ENCODE measurements at places on chromosomes 6 and 20. TPM values are rescaled to one million over a fixed set of nuclear protein-coding genes. Genes with fewer than 3 reads are reported as not detected.

GRCh38 chr20:2637246-2637645, 15.2 kb upstream of the NOP56 start:
- H3K27ac ChIP-seq, result no peak overlapping the region
- peaks cover 13% of the 10 kb centered on the region for H3K27me3 ChIP-seq
- no peak for DNase-seq
- H3K4me3 ChIP-seq, result no peak overlapping the region
- no peaks in the 10 kb centered on the region for H3K4me1 ChIP-seq
- H3K36me3 ChIP-seq, result no peaks in the 10 kb centered on the region

GRCh38 chr6:143707697-143708096, 29.9 kb downstream of the PHACTR2 start:
- H3K27me3 ChIP-seq, result no peaks in the 10 kb centered on the region
- H3K4me3 ChIP-seq, result peak overlapping the region; percentile 16
- DNase-seq, result no peak
- no peaks in the 10 kb centered on the region for H3K36me3 ChIP-seq

DNA sequence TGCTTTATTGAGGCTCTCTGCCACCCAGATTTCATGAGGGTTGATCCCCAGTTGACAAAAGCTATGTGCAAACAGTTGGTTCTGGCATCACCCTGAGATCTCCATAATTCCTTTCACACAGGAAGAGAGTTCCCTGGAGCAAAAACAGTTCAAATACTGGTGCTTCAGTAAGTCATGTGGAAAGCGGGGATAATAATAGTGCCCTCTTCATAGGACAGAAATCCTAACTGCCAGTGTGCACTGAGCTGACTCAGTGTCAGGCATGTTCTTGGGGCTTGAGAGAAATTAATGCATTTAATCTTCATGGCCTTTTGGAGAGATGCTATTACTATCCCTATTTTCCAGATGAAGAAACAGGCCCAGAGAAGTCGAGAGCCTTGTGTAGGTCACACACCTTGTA, 7.9 kb upstream of the SLC52A3 start:
- H3K4me3 ChIP-seq, result no peak overlapping the region
- no peak overlapping the region for H3K27ac ChIP-seq
- no peaks in the 10 kb centered on the region for H3K4me1 ChIP-seq
- H3K27me3 ChIP-seq, result peaks cover 20% of the 10 kb centered on the region
- no peaks in the 10 kb centered on the region for H3K36me3 ChIP-seq

GRCh38 chr20:20820785-20821483, 108.5 kb upstream of the RALGAPA2 start:
- no peaks in the 10 kb centered on the region for H3K36me3 ChIP-seq
- H3K27me3 ChIP-seq, result peaks cover 61% of the 10 kb centered on the region
- no peak overlapping the region for H3K27ac ChIP-seq
- H3K4me1 ChIP-seq, result peaks cover 2% of the 10 kb centered on the region
- no peak overlapping the region for H3K4me3 ChIP-seq

DNA sequence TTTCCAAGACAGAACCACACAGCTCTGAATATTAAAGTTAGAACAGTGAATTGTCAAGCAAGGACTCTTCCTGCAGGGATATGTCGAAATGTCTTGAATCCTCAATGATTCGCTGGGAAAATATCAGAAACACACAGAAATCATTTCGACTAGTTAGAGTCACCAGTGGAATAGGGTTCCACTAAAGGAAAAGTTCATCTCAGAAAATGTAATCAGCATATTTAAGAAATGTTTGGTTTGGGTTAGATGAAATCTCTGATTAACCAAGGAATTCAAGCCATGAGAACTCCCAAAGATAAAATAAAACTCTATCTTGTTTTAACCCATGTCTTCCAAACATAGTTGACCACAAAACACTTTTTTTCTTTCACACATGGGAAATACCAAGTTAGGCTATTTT, 621.0 kb upstream of the NRSN1 start:
- H3K36me3 ChIP-seq, result no peaks in the 10 kb centered on the region
- H3K27ac ChIP-seq, result no peak overlapping the region
- no peak overlapping the region for H3K4me3 ChIP-seq
- H3K27me3 ChIP-seq, result no peaks in the 10 kb centered on the region
- no peak for DNase-seq

GRCh38 chr6:39998126-39998525, 63.9 kb upstream of the MOCS1 start:
- H3K4me3 ChIP-seq, result no peak overlapping the region
- DNase-seq, result no peak
- H3K27ac ChIP-seq, result no peak overlapping the region
- no peaks in the 10 kb centered on the region for H3K36me3 ChIP-seq
- H3K27me3 ChIP-seq, result no peaks in the 10 kb centered on the region
- no peaks in the 10 kb centered on the region for H3K4me1 ChIP-seq

DNA sequence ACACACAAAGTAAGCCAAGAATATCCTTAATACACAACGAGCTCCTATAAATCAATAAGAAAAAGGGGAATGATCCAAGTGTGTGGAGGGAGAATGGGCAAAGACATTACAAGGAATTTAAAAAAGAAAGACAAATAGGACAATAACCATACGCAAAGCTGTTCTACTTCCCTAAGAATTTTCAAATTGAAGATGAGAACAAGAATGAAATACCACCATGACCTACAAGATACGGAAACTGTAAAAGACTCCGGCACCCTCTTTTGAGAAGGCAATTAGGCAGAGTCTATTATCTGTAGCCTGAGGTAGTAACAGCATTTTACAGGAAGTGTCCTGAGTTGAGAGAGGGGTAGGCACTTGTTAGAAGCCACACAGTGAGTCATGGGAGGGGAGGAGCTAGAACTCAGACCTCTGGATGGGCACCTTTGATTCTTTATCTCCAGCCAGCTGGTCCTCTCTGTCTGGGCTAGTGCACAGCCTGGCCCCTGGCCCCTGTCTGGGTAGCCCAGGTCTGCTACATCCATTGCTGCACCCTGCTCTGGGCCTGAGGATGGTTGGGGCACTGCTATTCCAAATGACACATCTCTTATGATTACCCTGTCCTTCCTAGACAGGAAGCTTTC, 15.3 kb downstream of the RSPO4 start:
- H3K27ac ChIP-seq, result no peak overlapping the region
- no peak for DNase-seq
- H3K27me3 ChIP-seq, result peaks cover 35% of the 10 kb centered on the region
- H3K4me1 ChIP-seq, result no peaks in the 10 kb centered on the region

BFSP1 gene
- 0.35 TPM for polyA plus RNA-seq

TPD52L1 gene
- 2.0 TPM for polyA plus RNA-seq

BHLHE23 gene
- polyA plus RNA-seq, result not detected

CD83 gene
- 32.6 TPM for polyA plus RNA-seq

CLPSL2 gene
- polyA plus RNA-seq, result not detected

TBC1D7 gene
- 12.2 TPM for polyA plus RNA-seq

DEFB124 gene
- 0.24 TPM for polyA plus RNA-seq

HS3ST5 gene
- not detected for polyA plus RNA-seq
